Natural killer cell treated with Interleukin-12 subunit alpha and Interleukin-12 subunit beta and Interleukin-15 and Interleukin-18, amount 100 ng/mL, for 72 hours (primary cell): ENCODE measurements at places on chromosomes 6 and 20. TPM values are rescaled to one million over a fixed set of nuclear protein-coding genes. Genes with fewer than 3 reads are reported as not detected.

DNA sequence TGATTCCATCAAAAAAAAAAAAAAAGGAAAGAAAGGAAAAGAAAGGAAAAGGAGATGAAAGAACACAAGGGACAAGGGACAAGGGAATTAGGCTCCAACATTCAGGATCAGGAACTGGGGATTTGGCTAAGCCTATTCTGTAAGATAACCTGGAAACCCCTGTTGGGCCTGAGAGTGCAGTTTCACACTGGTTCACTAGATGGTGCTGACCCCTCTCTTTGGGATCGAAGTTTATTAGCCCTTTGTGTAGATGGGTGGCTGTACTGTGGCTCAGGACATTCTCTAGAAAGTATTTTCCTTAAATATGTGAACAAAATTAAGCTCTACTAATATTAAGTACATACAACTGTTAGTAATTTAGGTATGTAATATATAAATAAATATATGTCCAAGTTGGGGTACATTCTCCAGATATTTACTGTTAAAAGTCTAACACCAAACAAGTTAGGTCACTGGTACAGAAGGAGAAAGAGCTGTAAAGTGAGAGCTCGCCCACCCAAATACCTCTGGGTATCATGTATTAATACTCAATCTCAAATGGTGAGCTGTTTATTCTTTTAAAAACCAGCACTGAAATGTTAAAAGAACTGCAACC, 6.3 kb downstream of the OR2A4 start:
- no peak overlapping the region for H3K27ac ChIP-seq
- H3K36me3 ChIP-seq, result no peaks in the 10 kb centered on the region
- no peak overlapping the region for H3K4me3 ChIP-seq
- DNase-seq, result no peak
- H3K27me3 ChIP-seq, result peaks cover 9% of the 10 kb centered on the region

Gene MDC1
- total RNA-seq, result 64.1 TPM

Gene GLP1R
- total RNA-seq, result not detected

GRCh38 chr6:30572148-30572547, 906 bp downstream of the ABCF1 start:
- H3K27ac ChIP-seq, result peak overlapping the region; percentile 94
- DNase-seq, result no peak
- peaks cover 22% of the 10 kb centered on the region for H3K36me3 ChIP-seq
- H3K27me3 ChIP-seq, result no peaks in the 10 kb centered on the region

GRCh38 chr6:28940294-28940857, 16.6 kb upstream of the TRIM27 start:
- H3K27me3 ChIP-seq, result no peaks in the 10 kb centered on the region
- H3K4me3 ChIP-seq, result peak overlapping the region; percentile 97
- no peaks in the 10 kb centered on the region for H3K36me3 ChIP-seq
- peaks cover 53% of the 10 kb centered on the region for H3K4me1 ChIP-seq
- DNase-seq, result no peak
